ENCODE measurements at places on chromosomes 3 and 15. TPM values are rescaled to one million over a fixed set of nuclear protein-coding genes. Genes with fewer than 3 reads are reported as not detected.

- no peak for DNase-seq
These were observed 14.0 kb downstream of the ITPR1 start for GRCh38 chr3:4507024-4507596.

DNA sequence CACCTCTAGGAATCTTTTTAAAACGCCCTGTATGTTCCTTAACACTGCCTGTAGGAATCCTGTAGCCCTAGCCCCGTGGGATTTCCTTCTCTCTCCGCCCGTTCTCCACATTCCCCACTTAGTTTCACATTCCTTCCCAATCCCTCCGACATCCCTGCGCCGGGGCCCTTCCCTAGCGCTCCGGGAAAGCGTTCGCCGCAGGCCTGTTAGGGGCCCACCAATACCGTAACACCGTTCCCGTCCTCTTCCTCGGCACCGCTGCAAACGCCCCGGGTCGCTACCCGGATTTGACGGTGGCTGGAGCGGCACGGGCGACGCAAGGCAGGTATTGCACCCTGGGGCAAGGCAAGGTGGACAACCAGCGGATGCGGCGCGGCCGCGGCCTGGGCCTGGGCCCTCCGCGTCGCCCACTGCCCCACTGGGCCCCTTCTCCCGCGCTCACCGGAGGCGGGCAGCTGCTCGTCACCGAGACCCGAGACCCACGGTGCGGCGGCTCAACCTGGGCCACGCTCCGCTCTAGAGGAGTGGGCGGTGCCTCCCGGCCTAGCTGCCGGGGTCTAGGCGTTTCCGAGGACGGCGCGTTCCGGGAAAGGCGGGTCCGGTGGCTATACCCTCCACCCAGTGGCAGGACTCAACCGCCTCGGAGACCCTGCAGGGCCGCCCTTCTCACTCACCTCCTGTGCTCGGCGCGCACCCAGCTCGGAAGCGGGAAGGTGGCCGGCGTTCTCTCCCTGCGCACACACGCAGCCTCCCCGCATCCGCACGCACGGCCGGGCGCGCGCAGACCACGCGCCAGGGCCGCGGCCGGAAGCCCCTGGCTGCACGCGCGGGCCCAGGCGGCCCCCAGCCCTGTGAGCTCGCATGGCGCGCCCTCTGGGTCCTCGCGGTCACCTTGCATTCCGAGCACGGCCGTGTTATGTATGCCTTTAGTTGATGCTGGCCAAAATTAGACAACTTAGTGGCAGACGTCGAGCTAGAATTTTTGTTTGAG is at the start of gene B3GALNT1:
Gene B3GALNT1, minus strand, starts transcription at position 789 of the 991 bp plus-strand sequence. CDS start 18,595 bp downstream, outside the sequence.
- DNase-seq, result peak; percentile 74

DNA sequence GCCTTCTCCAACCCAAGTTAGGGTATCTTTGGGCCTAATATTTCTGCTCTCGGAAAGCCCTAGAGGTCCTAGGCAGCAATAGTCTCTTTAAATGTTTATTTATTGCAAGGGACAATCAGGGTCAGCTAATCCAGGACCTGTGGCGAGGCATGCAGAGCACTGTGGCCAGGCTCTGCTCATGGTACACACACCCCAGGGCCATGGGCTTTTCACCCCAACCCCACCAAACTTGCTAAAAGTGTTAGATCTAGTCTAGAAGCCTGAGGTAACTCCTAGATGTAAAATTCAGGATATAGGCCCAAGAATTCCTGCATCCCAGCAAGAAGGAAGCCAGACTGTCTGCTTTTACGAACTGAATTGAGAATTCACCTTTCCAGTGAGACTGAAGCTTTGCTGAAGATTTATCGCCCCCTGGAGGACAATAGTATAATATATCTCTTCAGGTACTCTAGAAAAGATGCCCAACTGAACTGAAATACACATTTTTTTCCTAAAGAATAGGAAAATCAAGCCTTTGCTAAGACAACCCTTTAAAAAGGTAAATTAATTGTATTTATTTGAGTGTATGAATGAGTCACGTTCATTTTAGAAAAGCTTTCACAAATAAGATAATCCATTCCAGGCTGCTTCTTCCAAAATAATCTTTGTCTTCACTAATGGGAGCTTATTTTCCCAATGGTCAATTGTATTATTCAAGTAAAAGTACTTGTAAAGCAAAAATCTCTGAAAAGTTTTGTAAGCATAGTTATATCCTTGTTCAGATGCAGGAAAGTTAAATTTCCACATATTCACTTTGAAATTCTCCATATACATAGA is 89.8 kb downstream of the LRRC3B start:
- DNase-seq, result no peak

TERC gene
- total RNA-seq, result 157 TPM

- DNase-seq, result no peak
These were observed 26.9 kb downstream of the LOXL1 start for GRCh38 chr15:73952913-73953750.

DNA sequence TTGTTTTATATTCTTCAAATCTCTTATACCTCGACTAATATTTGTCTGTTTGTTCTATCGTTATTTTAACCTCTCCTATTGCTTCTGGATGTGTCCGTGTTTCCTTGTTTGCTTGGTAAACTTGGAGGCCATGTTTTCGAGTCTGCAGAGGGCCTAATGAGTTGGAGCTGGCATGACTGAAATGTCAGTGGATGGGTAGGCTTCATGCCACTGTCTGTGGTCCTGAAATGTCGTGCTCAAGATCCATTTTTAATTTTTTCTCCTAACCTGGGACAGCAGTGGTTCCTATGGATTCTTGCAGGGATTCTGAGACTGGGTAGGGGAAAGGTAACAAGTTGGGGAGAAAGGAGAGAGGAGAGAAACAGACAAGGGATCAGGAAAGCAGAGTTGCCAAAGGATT is 18.8 kb upstream of the GASK1A start:
- no peak for DNase-seq

- peak; percentile 26 for DNase-seq
These were observed 106.2 kb downstream of the IQSEC1 start for GRCh38 chr3:12966847-12967605.

DNA sequence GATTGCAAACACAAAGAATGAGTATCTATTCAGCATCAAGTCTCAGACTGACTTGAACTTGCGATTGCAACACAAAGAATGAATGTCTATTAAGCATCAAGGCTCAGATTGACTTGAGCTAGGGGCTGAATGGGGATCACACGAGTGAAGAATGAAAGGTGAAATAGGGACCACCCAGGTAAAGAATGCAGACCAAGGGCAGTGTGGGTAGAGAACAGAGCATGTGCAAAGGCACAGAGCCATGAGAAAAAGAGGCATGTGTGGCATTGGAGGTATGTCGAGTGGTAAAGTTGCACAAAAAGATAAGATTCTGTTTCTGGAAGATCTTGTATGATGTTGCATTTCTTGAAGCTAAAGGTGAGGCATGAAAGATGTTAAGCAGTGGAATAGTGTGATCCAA is 119.4 kb upstream of the GPR149 start:
- peak; percentile 8 for DNase-seq

WDR72 gene
- total RNA-seq, result 93.5 TPM

GRCh38 chr3:93961489-93961888 is 12.2 kb downstream of the PROS1 start:
- no peak for DNase-seq

GRCh38 chr3:191047930-191048329 is 151.1 kb upstream of the OSTN start:
- no peak for DNase-seq

GOLGA6D gene
- total RNA-seq, result not detected
